ENCODE measurements at places on chromosomes 4 and X.

DNA sequence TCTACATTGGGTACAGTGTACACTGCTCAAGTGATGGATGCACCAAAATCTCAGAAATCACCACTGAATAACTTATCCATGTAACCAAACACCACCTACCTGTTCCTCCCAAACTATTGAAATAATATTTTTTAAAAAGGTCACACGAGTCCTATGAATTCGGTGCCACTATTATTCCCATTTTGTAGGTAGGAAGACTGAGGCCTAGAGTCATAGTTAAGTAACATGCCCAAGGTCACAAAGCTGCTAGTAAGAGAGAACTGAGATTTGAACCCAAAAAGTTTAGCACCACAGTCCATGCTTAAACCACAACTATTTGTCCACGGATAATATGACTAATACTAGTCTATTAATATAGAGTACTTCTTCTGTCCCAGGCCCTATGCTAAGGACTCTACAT, 2.7 kb downstream of the ARHGEF6 start:
- no peak for DNase-seq

GRCh38 chr4:127698789-127699200, 31.4 kb upstream of the SLC25A31 start:
- DNase-seq, result no peak

DNA sequence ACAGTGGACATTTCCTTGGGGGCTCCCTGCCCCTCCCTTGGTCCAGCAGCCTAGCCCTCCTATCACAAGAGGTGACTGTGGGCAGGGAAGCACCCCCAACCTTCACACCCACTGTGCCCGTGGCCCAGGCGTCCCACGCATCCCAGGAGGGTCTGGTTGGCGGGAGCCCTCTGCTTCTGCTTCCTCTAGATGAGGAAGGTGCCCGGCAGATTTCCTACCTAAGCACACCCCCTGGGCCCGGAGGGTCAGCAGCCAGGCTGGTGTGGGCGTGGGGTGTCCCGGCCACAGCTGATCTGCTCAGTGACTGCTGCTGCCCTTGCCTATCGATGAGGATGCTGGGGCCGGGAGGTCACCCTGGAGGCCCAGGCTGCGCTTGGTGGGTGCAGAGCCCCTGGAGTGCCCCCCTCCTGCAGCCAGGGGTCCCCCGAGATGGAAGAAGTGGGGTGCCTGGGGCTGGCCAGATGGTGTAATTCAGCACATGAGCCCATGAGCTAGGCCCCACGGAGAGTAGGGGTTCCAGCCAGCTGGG, 12.2 kb downstream of the SH3BP2 start:
- DNase-seq, result no peak

DNA sequence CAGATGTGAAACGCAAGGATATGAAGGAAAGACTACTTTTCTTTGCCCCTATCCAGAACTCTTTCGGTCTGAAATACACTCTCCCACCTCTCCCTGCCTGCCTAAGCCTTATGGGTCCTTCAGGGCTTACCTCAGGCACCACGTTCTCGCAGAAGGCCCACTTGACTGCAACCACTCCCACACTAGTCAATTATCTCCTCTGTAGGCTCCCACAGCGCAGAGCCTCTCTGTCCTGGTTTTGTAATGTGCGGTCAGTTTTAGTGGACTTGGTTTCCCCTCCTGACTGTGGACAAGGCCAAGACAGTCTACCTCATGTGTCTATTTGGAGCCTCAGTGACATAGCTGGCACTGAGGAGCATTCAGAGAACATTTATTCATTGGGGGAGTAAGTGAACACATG, 11.1 kb downstream of the CNGA2 start:
- DNase-seq, result no peak

DNA sequence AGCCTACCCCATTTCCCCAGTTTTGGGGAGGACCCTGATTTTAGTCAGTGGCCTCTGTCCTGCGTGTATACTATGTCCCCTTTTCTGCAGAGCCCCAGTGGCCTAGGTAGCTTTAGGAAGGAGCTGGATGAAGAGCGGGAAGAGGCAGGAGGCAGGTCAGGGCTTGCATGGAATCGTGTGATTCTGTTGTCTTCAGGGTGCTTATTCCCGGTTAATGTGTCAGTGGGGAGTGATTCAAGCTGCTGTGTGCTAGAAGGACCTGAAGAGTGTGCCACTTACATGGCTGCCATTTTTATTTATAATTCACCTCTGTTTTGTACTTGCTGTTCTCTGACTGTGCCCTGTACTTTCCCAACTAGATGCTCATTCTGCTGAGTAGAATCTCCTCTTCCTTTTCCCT, 127.3 kb upstream of the AMOT start:
- DNase-seq, result no peak

GRCh38 chr4:27084685-27085361, 224.2 kb downstream of the STIM2 start:
- peak; percentile 3 for DNase-seq

DNA sequence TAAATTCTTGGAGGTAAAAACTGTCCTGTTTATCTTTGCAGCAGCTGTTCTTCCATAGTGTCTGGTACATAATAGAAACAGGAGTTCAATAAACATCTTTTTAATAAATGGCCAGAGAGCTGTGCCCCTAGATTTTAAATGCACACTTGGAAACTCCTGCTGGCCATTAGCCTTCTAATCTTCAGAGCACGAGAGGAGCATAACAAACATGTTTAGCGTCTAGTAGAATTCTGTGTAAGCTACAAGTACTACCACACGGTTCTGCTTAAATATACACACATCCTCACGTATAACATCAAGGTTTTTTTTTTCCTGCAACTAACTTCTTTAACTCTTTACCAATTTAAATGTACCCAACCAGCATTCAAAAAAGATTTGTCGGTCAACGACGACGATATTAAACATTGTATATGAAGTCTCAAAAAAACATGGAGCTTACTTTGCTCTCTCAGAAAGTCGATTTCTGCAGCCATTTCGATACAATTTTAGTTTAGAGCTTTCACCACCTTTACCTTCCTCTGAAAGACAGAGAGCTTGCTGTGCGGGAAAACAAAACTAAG, 628 bp downstream of the SCLT1 start:
- DNase-seq, result peak; percentile 14

- no peak for DNase-seq
Measured at GRCh38 chrX:6985537-6985936, 162.0 kb upstream of the STS start.

DNA sequence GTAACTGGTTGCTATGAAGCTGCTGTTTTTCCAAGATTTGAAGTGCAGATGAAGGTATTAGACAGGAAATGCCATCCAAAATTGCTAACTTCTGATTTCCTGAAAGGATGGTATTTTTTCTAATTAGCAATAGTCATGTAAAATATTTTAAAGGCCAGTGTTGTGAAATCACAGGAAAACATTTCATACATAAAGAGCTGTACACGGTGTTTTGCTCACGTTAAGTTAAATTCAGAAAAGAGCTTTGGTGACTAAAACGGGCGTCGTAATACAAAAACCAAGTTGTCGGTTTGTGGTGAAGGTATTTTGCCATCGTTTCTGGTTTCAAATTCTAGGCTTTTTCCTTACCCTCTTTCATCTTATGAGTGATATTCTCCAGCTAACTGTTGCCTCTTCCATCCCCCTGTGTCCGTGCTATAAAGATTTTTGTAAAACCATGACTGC, 39.8 kb downstream of the AFF1 start:
- no peak for DNase-seq

DNA sequence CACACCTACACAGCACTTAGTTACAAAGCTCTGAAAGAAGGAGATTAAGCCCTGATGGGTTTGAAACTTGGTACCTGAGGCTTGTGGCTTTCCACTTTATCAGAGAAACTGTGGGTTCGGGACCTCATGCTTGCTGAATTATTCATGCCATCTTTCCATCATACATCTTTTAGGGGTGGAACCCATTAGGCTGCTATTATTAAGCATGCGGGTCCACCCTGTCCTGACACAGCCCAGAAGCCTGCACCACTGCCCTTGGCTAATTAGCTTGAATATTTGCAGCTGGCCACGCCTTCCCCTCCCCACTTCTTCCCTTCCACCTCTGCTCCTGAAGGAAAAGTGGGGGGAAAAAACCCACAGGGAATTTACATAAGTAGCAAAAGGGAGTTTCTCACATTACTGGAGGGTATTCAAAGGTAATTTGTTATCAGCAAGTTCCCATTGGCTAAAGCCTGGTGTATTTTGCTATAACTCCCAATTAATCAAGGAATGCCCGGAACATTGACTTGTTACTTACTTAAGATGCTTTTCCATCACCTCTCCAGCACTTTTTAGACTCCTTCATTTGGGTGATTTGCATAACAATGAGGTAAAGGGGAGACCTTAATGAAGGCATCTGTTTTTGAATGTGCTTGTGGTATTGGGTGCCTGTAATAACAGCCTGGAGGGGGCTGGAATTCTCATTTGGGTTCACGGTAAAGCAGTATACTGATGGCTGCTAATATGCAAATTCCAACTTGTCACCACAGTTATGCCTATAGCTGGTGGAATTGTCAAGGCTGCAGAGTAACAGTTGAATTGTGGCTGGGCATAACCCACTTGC, 231.7 kb upstream of the GATB start:
- DNase-seq, result no peak

- no peak for DNase-seq
Measured at GRCh38 chrX:115560978-115561604, at the start of gene PLS3. TSS of gene PLS3 (plus strand) at chrX:115561174. CDS start at chrX:115610251, 49,077 bp downstream.
